ENCODE measurements at places on chromosomes 12 and 14. TPM values are rescaled to one million over a fixed set of nuclear protein-coding genes. Genes with fewer than 3 reads are reported as not detected.

FAR2 gene
- 14.7 TPM for total RNA-seq

ERH gene
- 89.6 TPM for total RNA-seq

TAS2R10 gene
- total RNA-seq, result 5.8 TPM

KIF5A gene
- 30.1 TPM for total RNA-seq
